Fibroblast of skin of right quadriceps (primary cell): ENCODE measurements at places on chromosomes 2 and 18.

- DNase-seq, result no peak
These were observed 857.8 kb downstream of the DCDC2C start for GRCh38 chr2:4561196-4561595.

- DNase-seq, result no peak
These were observed 11.7 kb downstream of the CDH7 start for GRCh38 chr18:65762556-65762955.

DNA sequence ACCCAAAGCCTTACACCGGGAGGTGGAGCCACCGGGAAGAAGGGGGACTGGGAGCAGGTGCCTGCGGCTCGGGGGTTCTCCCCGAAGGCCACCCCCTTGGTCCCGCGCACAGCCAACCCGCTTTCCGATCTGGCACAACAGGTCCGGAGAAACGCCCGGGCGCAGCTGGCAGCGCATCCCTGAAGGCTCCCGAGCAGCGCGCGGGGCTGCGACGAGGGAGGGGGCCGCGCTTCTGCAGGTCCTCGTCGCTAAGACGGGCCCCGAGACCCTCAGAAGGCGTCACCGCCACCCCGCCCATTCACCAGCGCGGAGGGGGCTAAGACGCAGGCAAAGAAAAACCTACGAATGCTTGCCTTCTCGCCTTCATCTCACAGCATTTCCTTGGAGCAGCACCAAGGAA lies 1.8 kb downstream of the CBLN2 start:
- no peak for DNase-seq

- no peak for DNase-seq
These were observed 204.8 kb upstream of the KYNU start for GRCh38 chr2:142672698-142673097.

GRCh38 chr2:168056242-168056787 lies 191.1 kb downstream of the STK39 start:
- no peak for DNase-seq

- no peak for DNase-seq
These were observed 437.4 kb downstream of the EPHA4 start for GRCh38 chr2:221134718-221135117.

DNA sequence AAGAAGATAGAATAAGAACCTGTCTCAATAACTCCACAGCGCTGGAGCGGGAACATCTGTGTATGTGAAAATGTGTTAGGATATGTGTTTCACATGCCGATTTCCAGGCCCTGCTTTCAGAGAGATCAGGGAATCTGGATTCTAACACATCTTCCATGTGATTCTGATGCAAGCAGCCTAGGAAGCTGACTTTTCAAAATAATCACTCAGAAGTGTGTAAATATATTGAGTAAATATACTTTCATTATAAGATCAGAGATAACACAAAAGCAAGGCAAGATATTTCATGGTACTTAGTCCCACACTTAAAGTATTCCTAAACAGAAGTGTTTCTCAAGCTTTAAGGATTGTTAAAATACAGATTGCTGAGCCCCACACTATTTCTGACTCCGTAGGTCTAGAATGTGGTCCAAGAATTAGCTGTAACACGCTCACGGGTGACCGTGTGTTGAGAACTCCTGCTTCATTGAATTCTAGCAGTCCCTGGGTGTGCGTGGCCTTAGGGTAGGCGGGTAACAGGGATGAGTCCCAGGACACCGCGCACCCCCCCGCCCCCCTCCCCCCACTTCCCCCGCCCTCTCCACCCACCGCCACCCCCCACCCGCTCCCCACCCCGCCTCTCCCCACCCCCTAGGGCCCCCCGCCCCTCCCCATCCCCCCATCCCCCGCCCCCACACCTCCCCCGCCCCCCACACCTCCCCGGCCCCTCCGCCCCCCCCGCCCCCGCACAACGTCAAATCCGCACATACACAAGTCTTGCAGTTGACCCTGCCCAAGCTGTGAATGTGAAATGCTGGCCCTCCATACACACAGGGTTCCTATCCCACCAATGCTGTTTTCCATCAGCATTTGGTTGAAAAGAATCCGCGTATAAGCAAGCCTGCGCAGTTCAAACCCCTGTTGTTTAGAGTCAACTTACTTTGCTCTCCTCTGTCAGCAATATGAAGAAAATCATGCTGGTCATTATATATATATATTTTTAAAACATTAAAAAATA lies 94.2 kb upstream of the SLC39A10 start:
- DNase-seq, result peak; percentile 36

DNA sequence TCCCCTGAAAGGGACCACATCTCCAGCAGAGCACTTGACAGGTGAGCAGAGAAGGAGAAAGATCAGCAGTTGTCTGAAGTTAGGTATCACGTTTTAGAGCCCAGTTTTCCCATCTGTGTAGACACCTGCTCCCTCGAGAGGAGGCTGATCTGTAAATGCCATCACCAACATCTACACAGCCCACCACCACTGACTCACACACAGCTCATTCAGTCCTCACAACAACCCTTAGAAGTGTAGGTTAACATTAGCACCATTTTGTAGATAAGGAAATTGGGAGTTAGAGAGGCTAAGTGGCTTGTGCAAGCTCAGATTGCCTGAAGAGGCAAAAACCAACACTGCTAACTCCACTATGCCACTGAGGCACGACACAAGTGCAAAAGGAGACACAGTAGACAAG lies 37.2 kb upstream of the STAT1 start:
- peak; percentile 44 for DNase-seq

DNA sequence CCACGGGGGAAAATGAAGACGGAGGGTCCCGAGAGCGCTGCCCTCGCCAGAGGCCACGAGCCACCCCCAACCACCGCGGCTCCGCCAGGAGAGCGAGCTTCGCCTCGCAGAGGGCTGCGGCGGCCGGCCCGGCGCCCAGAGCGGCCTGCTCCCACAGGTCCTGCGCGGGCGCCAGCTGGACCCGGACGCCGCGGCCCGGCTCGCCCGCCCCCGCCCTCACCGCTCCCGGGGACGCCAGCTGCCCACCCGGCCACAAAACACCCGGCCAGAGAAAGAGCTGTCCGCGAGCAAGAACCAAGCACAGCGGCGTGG lies 709 bp downstream of the PTPN2 start:
- no peak for DNase-seq

- no peak for DNase-seq
These were observed 9.8 kb upstream of the ARHGEF4 start for GRCh38 chr2:130826821-130827501.

DNA sequence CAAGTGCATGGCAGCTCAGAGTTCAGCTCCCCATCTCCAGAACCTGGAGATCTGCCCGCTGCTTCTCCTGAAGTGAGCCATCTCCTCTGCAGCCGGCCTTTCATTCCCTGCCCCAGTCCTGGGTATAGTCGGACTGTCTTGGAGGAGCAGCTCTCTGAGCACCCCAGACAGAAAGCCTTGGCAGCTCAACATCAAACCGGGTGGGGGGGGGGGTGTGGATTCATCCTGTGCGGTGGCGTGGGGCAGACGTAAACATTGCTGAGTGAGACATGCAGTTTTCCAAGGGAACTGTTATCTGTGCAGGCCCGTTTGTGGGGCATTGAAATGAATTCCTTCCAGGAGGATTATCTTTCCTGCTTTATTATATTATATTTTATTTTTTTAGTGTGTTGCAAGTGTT lies 125.9 kb upstream of the MYCN start:
- no peak for DNase-seq

GRCh38 chr18:5717256-5717655 lies 173.5 kb upstream of the EPB41L3 start:
- no peak for DNase-seq

DNA sequence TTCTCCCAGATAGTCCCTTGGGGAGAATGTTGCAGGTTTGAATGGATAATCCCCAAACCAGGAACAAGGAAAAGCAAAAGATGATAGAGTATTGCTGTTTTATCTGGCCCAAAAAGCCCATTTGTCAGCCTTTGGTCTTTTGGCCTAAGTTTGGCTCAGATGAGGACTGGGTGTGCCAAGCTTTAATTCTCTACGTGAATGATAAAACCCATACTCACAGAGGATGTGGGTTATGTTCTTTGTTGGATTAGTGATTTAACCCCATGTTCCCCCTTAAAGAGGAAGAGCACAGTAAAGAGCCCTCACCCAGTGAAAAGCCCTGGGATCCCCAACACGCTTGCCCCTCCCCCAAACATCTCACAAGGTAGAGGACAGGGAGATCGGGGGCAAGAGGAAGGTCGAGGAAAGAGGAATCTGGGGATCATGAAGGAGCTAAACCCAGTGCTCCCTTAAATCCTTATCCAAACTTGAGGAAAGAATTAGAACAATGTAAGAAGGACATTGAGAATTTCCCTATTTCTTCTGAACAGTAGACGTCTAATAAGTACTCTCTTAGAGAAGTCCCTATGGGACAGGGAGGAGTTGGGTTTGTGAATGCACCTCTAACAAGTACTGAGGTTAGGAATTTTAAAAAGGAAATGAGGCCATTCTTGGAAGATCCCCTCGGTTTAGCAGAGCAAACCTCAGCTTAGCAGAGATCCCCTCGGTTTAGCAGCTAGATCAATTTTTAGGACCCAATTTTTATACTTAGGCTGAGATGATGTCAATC lies 105.0 kb downstream of the HIBCH start:
- DNase-seq, result peak; percentile 24

GRCh38 chr2:179447839-179448447 lies 183.3 kb upstream of the SESTD1 start:
- DNase-seq, result no peak

DNA sequence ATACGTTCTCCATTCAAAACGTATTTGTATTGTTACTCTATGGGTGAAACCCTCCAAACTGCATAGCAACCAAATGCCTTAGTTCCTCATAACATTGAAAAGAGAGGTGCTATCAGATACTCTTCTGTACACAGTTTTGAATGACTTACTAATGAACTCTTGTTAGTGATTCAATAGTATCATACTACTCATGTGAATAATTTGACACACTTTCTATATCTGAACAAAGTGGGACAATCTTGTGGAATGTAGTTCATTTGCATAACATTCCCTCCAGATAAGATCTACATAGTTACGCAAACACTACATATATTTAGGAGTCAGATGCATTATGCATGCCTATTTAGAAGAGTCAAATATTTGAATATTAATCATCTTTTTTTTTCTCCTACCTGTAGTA lies 232.0 kb upstream of the NRXN1 start:
- no peak for DNase-seq

DNA sequence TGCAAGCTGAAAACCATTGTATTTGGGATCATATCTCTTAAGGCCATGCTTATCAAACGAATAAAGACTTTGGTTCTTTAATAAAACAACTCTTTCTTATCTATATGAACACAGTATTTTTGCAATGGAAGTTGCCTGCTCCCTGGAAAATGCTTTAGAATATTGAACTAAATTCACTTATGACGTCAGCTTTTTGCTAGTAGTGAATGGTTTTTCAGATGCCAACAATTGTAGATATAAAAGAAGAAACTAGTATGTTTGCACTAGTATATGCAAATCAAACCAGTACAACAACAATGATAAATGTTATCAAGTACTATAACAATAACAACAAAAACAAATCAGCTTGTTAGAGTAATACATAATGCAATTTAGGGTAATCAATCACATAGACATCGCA lies 1462.9 kb downstream of the SUCLG1 start:
- DNase-seq, result no peak

GRCh38 chr18:13354402-13354801 lies 135.8 kb downstream of the LDLRAD4 start:
- DNase-seq, result no peak

DNA sequence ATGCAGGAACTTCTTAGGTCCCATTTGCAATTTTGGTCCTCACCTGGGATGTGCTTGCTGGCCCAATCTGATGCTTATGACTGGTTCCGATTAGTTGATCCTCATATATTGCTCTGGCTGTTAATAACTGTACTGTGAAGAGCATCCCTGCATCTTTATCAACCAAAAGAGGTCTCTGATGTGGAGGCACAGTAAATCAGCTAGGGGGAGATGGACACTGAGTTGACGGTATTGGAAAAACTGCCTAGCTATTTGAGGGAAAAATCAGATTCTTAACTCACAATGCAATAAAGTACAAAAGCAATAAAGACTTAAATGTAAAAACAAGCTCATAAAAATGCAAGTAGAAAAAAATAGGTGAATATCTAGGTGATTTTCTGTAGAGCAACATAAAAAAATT lies 188.0 kb upstream of the TCF4 start:
- no peak for DNase-seq

DNA sequence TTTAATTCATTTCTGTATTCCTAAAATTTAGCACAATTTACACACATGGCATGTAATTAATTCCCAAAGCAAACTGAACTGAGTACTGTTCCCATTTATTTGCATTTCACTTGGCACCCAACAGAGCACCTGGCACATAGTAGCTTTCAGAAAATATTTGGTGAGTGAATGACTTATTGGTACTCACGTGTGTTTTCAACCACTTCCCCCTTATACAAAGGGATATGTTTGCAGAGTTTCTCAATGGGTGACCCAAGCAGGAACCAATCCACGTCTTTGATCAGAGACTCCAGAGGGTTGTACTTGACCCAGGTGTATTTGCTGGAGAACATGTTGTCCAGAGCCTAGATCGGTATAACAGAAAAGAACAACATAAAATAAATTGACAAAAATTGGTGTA lies 6.6 kb downstream of the GKN2 start:
- DNase-seq, result no peak

DNA sequence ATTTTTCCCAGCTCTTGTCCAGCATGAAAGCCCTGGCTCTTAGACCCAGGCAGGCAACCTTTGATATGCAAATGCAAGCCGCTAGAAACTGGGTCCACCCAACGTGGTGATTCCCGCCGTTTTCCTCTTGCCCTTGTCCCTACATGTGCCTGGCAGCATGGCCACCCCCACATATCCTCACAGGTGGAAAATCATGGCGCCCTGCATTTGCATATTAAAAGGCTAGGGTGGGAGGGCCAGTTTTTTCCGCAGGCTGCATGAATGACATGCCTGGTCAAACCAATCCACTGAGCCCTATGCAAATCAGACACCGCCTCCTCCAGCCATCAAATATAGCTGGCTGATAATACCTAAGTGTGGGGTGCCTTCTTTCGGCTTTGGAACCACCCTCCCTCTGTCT lies 1091.8 kb upstream of the NXPH2 start:
- DNase-seq, result no peak

GRCh38 chr18:51480407-51481261 lies 283.2 kb upstream of the MEX3C start:
- DNase-seq, result no peak

DNA sequence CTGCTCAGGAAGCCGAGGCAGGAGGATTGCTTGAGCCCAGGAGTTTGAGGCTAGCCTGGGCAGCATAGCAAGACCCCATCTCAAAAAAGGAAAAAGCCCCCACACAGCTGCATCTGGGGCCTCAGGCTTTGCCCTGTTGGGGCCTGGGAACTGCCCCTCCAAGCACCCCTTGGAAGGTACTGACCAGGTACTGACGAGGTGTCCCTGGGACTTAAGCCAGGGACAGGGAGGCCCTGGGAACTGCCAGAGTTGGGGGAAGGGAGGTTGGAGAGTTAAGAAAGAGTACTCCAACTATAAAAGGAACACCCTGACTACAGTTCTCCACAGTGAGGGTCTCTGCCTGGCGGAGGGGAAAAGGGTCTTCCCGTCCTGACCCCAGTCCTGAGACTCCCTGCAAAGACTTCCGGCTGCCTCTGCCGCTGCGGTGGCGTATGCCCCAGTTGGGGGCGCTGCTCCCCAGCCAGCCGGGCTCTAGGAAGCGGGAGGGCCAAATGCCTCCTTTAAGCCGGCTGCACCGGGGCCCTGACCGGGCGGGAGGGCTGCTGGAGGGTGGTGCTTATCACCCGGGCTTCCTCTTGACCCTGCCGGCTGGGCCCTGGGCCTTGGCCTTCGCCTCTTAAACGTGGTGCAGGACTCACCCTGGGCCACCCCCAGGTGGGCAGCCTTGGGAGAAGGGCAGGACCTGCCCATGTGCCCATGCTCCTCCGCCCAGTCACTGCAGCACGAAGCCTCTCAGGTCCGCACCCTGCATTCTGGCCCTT lies 12.8 kb downstream of the SLC30A3 start:
- DNase-seq, result peak; percentile 23
